ENCODE measurements at places on chromosomes 13 and 19.

DNA sequence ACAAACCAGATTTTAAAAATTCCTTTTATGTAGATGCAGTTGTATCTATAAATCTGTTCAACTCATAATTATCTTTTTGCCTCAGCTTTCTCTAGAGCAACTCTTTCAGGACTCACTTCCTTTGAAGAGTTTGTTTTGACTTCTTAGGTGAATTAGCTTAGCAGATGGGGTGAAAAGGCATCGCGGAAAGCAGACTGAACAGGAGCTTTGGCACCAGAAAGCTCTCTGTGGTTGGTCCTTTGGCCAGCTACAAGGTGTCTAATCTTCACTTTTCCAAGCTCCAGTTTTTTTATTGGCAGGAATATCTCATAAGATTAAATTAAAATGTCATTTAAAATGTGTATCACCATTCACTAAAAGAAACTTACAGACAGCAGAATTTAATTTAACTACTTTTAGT, 60.6 kb upstream of the KLF12 start:
- no peak for DNase-seq

DNA sequence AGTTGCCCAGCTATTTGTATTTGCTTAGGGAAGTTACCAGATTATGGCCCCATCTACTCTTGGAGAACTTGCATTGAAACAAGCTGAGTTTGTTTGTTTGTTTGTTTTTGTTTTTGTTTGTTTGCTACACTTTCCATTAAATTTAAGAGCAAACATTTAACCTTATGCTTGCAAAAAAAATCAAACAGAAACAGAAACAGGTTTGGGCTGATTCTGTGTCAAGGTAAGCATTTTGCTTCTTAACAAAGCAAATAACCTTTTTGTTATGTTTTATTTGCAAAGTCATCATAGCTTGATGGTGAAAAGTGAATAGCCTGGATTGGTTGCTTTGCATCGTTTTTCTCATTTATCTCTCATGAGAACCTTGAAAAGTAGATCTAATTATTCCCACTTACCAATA, 531.8 kb downstream of the EFNB2 start:
- no peak for DNase-seq

- DNase-seq: no peak
Observed at GRCh38 chr19:49065905-49066512, 1.4 kb upstream of the NTF4 start.

DNA sequence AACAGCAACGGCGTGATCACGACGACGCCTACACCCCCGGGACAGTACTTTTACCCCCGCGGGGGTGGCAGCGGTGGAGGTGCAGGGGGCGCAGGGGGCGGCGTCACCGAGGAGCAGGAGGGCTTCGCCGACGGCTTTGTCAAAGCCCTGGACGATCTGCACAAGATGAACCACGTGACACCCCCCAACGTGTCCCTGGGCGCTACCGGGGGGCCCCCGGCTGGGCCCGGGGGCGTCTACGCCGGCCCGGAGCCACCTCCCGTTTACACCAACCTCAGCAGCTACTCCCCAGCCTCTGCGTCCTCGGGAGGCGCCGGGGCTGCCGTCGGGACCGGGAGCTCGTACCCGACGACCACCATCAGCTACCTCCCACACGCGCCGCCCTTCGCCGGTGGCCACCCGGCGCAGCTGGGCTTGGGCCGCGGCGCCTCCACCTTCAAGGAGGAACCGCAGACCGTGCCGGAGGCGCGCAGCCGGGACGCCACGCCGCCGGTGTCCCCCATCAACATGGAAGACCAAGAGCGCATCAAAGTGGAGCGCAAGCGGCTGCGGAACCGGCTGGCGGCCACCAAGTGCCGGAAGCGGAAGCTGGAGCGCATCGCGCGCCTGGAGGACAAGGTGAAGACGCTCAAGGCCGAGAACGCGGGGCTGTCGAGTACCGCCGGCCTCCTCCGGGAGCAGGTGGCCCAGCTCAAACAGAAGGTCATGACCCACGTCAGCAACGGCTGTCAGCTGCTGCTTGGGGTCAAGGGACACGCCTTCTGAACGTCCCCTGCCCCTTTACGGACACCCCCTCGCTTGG, 966 bp downstream of the JUNB start:
- DNase-seq: peak; percentile 53

DNA sequence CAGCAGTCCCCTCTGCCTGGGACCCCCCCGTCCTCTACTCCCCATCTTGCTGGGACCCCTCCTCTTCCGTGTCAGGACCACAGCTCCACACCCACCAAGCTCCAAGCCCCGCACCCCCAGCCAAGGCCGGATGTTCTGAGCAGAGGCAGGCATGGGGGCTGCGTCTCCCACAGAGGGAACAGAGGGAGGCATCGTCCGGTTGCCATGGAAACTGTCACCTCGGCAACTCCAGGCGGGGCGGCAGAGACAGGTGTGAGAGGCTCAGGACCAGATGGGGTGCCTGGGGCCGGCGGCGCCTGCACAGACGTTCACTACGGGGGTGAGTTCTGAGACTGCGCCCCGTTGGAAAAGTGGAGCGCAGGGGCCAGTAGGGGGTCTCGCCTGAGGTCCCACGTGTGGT, 5.4 kb downstream of the RNU6-9 start:
- no peak for DNase-seq

GRCh38 chr13:113109151-113110047, 3.8 kb downstream of the F7 start:
- DNase-seq: no peak

GRCh38 chr13:74761801-74762757, 627.9 kb upstream of the KLF12 start:
- DNase-seq: no peak

- DNase-seq: no peak
Observed at GRCh38 chr13:99994638-99995020, 13.0 kb downstream of the ZIC2 start.

DNA sequence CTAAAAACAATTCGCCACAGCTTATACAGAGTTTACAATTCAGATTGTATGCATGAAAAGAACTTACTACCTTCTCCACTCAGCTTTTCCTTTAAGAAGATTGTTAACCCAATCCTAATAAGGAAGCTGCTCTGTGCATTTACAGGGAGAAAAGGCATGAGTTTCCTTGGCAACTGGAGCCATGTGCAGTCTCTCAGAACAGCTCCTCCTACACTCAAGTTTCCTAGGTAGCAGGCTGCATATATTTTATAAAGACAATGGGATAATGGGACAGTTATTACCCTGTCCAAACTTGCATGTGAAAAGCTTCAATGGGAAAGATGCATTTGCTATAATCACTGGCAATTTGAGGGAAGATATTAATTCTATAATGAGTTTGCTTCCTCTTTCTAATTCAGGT, 125.5 kb upstream of the TRPC4 start:
- no peak for DNase-seq

- no peak for DNase-seq
Observed at GRCh38 chr13:110324026-110324749, 17.1 kb downstream of the COL4A2 start.

Data from stimulated activated CD8-positive, alpha-beta memory T cell treated with anti-CD3 and anti-CD28 coated beads, Interleukin-4, amount 100 ng/mL, for 1 hour (primary cell).